ENCODE measurements at places on chromosomes 11 and 22. TPM values are rescaled to one million over a fixed set of nuclear protein-coding genes. Genes with fewer than 3 reads are reported as not detected.

Gene THOC5
- 18.2 TPM for polyA plus RNA-seq

Gene VSIG2
- polyA plus RNA-seq: 196 TPM

Gene PATE2
- polyA plus RNA-seq: not detected

- H3K4me1 ChIP-seq: peaks cover 18% of the 10 kb centered on the region
- H3K27ac ChIP-seq: peak overlapping the region; percentile 58
- no peaks in the 10 kb centered on the region for H3K27me3 ChIP-seq
- DNase-seq: no peak
- peaks cover 4% of the 10 kb centered on the region for H3K36me3 ChIP-seq
Observed at GRCh38 chr11:111814557-111815320, 48.5 kb upstream of the PPP2R1B start.

GRCh38 chr11:63710476-63711217 lies 29.3 kb downstream of the RTN3 start:
- no peak overlapping the region for H3K27ac ChIP-seq
- DNase-seq: peak; percentile 48
- no peaks in the 10 kb centered on the region for H3K27me3 ChIP-seq
- no peak overlapping the region for H3K4me3 ChIP-seq

Gene SYCE3
- 0.80 TPM for polyA plus RNA-seq

DNA sequence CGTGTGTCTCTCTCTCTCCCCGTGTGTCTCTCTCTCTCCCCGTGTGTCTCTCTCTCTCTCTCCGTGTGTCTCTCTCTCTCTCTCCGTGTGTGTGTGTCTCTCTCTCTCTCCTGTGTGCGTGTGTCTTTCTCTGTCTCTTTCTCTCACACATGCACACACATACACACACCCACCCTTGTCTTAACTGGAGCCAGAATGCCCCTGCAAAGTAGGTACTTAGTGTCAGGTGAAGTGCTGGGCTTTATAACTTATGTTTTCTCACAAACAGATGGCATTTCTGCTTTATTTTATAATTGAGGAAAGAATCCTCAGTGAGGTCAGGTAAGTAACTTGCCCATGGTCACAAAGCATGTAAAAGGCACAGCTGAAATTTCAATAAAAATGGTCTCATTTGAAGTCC lies 106.0 kb downstream of the CSNK2A3 start:
- no peak overlapping the region for H3K27ac ChIP-seq
- H3K4me1 ChIP-seq: peaks cover 19% of the 10 kb centered on the region
- no peak overlapping the region for H3K4me3 ChIP-seq
- H3K27me3 ChIP-seq: no peaks in the 10 kb centered on the region
- H3K36me3 ChIP-seq: no peaks in the 10 kb centered on the region

Gene MAP4K2
- polyA plus RNA-seq: 13.8 TPM

Gene SCARF2
- polyA plus RNA-seq: 1.5 TPM

- no peak for DNase-seq
- H3K4me3 ChIP-seq: peak within 1 kb of the TSS; percentile 93
- no peaks in the 10 kb centered on the region for H3K27me3 ChIP-seq
- peak within 1 kb of the TSS; percentile 99 for H3K27ac ChIP-seq
- H3K36me3 ChIP-seq: peaks cover 6% of the 10 kb centered on the region
Observed at GRCh38 chr11:83156996-83157593, at the start of gene PCF11. Gene PCF11 (plus strand): TSS chr11:83157131. CDS start chr11:83157440, 309 bp downstream.

Gene DBX1
- not detected for polyA plus RNA-seq

Gene MED17
- 10.6 TPM for polyA plus RNA-seq

Gene FAM227A
- 2.0 TPM for polyA plus RNA-seq

DNA sequence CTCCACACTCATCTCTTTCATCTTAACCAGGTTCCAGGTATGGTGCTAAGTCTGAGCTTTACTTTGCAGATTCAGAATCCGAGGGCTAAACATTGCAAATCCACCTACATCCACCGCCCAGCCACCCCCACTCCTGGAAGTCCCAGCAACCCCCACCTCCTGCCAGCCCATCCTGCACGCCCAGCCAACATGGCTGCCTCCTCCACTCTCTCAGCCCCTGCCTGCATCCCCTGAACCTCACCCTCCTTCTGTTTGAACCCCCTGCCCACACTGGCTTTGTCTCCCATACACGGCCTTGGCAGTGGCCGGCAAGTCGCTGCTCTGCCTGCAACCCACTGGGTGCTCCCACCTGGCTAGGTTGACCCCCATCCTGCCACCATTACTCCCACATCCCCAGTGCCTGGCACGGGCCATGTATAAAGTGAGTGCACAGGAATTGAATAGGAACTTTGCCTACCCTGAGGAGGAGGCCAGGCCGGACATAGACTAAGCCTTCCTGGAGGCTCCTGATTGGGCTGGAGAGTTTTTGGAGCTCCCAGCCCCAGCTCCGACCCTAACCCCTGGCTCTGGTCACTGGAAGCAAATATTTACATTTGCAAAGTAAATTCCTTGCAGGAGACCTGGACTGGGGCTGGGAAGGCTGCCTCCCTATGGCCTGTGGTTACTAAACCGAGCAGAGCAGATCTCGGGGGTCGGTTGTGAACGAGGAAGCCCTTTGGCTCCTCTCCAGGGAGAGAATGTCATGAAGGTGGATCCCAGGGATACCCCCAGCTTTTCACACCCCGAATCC lies 14.4 kb downstream of the EMID1 start:
- peak overlapping the region; percentile 36 for H3K27ac ChIP-seq
- peaks cover 41% of the 10 kb centered on the region for H3K4me1 ChIP-seq
- no peaks in the 10 kb centered on the region for H3K27me3 ChIP-seq
- no peak overlapping the region for H3K4me3 ChIP-seq
- peak; percentile 48 for DNase-seq

Gene HEPN1
- not detected for polyA plus RNA-seq

DNA sequence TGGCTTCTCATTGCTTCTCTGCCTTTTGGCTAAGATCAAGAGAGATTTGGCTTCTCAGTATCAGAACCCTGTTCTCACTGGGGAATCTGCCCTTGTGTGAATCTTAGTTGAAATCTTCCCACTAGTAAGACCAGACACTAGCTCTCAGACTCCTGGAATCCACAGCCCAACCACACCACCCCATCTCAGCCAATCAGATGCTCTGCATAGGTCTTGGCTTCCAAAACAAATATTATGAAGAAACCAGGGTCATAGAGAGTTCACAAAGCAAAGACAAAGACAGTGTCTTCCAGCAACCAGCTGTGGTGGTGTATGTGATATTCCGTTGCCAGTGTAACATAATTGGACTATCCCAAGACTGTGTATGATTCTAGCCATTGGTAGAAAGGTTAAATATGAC lies 5.4 kb downstream of the OR8B12 start:
- H3K27me3 ChIP-seq: no peaks in the 10 kb centered on the region
- DNase-seq: no peak

- no peaks in the 10 kb centered on the region for H3K27me3 ChIP-seq
- H3K4me3 ChIP-seq: peak overlapping the region; percentile 84
- H3K36me3 ChIP-seq: no peaks in the 10 kb centered on the region
- peaks cover 17% of the 10 kb centered on the region for H3K4me1 ChIP-seq
- peak; percentile 48 for DNase-seq
- H3K27ac ChIP-seq: peak overlapping the region; percentile 100
Observed at GRCh38 chr11:63680834-63681320, 423 bp upstream of the RTN3 start.

- peak overlapping the region; percentile 74 for H3K27ac ChIP-seq
- DNase-seq: no peak
- peaks cover 75% of the 10 kb centered on the region for H3K4me1 ChIP-seq
Observed at GRCh38 chr22:23227380-23227779, 47.1 kb downstream of the BCR start.

Gene SYT9
- 0.31 TPM for polyA plus RNA-seq

GRCh38 chr11:122114976-122115375 lies 1.0 kb downstream of the BLID start:
- DNase-seq: no peak
- no peaks in the 10 kb centered on the region for H3K27me3 ChIP-seq
- no peaks in the 10 kb centered on the region for H3K4me1 ChIP-seq
- no peak overlapping the region for H3K4me3 ChIP-seq
- no peak overlapping the region for H3K27ac ChIP-seq

- no peaks in the 10 kb centered on the region for H3K27me3 ChIP-seq
- H3K4me3 ChIP-seq: no peak overlapping the region
- DNase-seq: peak; percentile 48
- peaks cover 32% of the 10 kb centered on the region for H3K36me3 ChIP-seq
Observed at GRCh38 chr11:14253421-14253820, 105.6 kb downstream of the RRAS2 start.

DNA sequence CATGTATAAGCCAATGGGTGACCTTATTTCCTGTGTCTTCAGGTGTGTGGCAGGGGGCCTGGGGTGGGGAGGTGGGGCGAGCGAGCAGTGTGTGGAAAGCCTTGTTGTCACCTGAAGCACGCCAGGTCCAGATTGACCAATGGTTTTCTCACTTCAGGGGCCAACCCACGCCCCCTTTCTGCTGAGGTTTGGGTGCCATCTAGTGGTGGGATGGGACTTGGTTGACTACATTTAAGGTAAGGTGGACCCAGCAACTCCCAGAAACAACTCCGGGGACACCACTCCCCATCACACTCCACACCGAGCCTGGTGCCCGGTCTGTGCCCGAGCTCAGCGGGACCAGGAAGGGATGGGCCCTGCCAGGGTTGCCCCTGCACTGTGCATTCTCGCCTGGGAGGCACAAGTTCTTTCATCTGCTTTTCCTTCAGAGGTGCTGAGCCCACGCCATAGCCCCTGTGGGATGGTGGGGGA lies 40.0 kb downstream of the TPCN2 start:
- H3K27ac ChIP-seq: no peak overlapping the region
- no peak overlapping the region for H3K4me3 ChIP-seq
- peaks cover 33% of the 10 kb centered on the region for H3K4me1 ChIP-seq
- peak; percentile 77 for DNase-seq

DNA sequence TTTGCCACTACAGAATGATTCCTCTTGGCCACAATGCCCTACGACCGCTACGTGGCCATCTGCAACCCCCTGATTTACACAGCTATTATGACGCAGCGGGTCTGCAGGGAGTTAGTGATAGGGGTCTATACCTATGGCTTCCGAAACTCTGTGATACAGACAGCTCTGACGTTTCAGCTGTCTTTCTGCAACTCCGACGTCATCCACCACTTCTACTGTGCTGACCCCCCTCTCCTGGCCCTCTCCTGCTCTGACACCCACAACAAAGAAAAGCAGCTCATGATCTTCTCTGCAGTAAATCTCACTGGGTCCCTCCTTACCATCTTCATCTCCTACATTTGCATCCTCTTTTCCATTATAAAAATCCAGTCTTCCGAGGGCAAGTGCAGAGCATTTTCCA lies 52.3 kb upstream of the OR5P2 start:
- no peaks in the 10 kb centered on the region for H3K4me1 ChIP-seq
- no peak overlapping the region for H3K4me3 ChIP-seq
- no peaks in the 10 kb centered on the region for H3K36me3 ChIP-seq

GRCh38 chr11:19953909-19954308 lies 206.4 kb downstream of the DBX1 start:
- DNase-seq: peak; percentile 66
- peaks cover 11% of the 10 kb centered on the region for H3K36me3 ChIP-seq
- no peaks in the 10 kb centered on the region for H3K27me3 ChIP-seq
- H3K4me1 ChIP-seq: peaks cover 24% of the 10 kb centered on the region
- peak overlapping the region; percentile 39 for H3K27ac ChIP-seq
- H3K4me3 ChIP-seq: no peak overlapping the region

Gene SLC15A3
- 32.2 TPM for polyA plus RNA-seq

Gene NXPE1
- polyA plus RNA-seq: not detected

GRCh38 chr11:86696004-86696403 lies 23.6 kb upstream of the ME3 start:
- peaks cover 24% of the 10 kb centered on the region for H3K4me1 ChIP-seq
- no peaks in the 10 kb centered on the region for H3K36me3 ChIP-seq
- H3K4me3 ChIP-seq: no peak overlapping the region
- H3K27me3 ChIP-seq: no peaks in the 10 kb centered on the region
- peak overlapping the region; percentile 59 for H3K27ac ChIP-seq
- no peak for DNase-seq

Gene ZNF280A
- polyA plus RNA-seq: not detected

Gene DEPDC7
- polyA plus RNA-seq: 1.8 TPM

Gene AQP11
- 0.68 TPM for polyA plus RNA-seq

Gene GLYATL2
- polyA plus RNA-seq: 1.1 TPM
